T-helper 2 cell treated with Interferon-gamma antibody and Interleukin-4, amounts not matched to agents 5 μg/mL and 100 μg/mL, for 36 hours (primary cell): ENCODE measurements at places on chromosomes 11 and 22.

GRCh38 chr11:112348480-112349029 is 87.9 kb upstream of the PLET1 start:
- DNase-seq: no peak

DNA sequence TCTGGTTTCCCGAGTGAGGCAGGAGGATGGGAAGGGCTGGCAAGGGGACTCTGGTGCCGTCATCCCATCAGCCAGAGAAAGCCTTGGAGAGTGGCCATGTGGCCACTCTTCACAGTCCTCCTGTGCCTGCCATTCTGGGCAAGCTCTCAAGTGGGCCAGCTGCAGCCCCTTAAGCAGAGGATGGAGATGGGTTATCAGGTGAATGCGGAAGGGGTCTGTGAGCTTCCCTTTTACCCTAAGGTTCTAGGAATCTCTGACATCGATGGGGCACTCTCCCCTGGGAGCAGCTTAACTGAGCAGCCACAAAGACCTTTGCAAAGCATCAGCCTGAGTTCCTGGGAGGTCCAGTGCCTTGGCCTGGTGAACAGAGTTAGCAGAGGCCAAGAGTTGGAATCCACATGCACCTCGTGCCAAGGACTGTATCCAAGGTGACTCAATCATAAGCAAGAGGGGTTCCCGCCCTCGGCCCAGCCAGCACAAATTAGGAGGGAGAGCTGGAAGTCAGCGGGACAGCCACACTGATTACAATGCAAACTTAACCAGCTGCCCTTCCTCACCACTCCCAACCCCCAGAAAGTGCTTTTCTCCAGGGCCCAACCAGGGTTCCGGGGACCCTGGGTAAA is 193.6 kb downstream of the BUD13 start:
- no peak for DNase-seq

DNA sequence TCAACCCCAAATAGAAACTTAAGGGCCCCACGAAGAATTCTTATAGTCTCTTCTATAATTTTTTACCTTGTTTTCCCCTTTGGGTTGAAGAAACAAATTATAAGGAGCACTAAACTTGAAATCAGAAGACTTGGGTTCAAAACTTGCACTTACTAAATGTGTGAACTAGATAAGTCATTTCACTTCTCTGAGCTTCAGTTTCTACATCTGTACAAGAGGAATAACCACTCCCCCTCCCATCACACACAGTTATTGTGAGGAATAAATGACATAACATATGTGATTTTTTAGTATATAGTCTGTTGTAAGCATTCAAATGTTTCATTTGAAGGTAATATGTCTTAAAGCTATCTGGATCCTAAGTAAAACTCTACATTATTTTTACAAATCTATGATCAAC is 78.8 kb downstream of the LIF start:
- no peak for DNase-seq

- DNase-seq: no peak
These were observed 662.1 kb downstream of the NTM start for GRCh38 chr11:132032555-132032954.

GRCh38 chr22:40204321-40205116 is 26.8 kb downstream of the TNRC6B start:
- no peak for DNase-seq

- DNase-seq: no peak
These were observed 900.3 kb downstream of the METTL15 start for GRCh38 chr11:29008481-29008880.

DNA sequence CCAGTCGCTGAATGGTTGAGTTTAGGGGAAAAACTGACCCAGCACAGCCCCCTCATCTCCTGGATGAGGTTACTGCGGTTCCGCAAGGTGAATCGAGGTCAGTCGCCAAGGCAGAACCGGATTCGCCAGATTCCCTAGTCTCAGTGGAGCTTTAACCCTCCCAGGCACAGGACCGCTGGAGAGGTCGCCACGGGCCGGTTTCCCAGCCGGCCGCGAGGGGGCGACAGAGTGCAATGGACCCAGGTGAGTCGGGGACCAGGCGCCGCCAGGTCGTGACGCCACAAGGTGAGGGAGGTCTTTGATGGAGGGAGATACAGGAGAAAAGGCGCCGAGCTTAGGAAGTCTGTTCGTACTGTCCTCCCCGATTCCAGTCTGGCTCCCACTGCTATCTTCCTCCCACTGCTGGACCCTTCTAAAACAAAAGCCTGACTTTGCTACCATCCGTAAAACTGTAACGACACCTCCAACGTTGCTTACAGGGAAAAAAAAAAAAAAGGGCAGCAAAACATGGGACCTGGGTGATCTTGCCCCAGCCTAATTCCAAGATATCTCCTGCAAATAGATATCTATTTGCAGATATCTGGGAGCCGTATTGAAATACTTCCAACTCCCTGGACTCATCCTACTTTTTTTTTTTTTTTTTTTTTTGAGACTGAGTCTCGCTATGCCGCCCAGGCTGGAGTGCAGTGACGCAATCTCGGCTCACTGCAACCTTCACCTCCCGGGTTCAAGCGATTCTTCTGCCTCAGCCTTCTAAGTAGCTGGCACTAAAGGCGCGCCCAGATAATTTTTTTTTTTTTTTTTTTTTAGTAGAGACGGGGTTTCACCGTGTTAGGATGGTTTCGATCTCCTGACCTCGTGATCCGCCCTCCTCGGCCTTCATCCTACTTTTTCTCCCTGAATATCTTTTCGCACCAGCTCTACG is 1.4 kb upstream of the GGA1 start:
- DNase-seq: peak; percentile 87

DNA sequence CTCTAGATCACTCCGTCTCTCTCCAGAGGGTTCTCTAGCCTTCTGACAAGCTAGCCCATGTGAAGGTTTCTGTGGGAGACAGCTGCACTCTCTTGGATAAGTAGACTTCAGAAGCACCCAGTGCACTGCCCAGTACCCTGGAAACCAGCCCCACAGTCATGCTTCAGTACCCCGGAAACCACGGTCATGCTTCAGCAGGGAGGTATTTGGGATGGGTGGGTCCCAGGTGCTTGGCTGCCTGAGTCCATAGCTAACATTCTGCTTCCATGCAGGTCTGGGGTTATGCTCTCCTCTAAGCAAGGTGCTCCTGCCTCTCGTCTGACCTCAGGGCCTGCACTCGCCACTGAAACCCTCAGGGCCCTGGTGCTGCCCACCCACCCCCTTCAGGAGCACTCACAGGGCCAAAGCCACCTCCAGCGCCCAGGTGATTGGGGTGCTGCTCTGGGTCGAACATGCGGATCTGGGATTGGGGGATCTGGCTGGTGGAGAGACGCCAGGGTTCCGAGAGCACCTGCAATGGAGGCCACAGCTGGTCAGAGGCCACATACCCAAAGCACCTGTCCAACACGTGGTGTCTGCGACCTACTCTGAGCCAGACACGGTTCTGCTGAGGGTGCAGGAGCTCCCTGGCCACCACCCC is 7.3 kb upstream of the SYCE3 start:
- DNase-seq: no peak

GRCh38 chr11:110829873-110830272 is 117.6 kb upstream of the ARHGAP20 start:
- no peak for DNase-seq

DNA sequence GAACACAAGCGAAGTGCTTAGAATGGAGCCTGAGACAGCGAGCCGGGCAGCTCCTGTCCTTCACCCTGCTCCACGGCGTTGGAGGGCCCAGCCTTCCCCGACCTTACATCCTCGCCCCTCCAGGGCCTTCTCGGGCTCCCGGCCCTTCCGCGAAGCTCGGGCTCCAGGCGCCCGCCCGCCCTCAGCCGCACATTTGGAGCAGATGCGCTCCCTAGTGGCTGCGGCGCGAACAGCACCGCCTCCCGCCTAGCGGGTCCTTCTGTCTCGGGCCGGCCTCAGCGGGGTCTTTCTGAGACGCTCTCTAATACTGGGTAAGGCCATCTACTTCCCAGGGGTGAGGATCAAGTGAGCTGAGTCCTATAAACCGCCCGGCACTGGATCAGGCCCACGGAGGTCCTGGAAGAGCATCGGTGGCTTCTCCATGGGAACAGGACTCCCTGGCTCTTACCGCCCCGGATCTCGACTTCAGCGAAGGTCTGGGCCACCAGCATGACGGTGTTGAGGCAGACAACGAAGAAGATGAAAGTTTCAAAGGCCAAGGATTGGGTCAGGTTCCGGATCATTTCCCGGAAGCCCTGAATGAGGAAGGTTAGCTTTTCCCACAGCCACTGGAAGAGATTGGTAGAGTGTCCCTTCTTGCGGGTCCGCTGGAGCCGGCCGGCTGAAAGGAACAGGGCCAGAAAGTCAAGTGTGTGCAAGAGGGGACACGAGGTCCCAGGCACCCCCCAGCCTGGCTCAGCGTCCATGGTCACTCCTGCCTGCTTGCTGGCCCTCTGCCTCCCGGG is 3.7 kb downstream of the CATSPER1 start:
- peak; percentile 71 for DNase-seq

GRCh38 chr22:19761725-19762567 is 1.4 kb downstream of the TBX1 start:
- DNase-seq: no peak

GRCh38 chr11:33376331-33377310 is 119.4 kb downstream of the HIPK3 start:
- no peak for DNase-seq

DNA sequence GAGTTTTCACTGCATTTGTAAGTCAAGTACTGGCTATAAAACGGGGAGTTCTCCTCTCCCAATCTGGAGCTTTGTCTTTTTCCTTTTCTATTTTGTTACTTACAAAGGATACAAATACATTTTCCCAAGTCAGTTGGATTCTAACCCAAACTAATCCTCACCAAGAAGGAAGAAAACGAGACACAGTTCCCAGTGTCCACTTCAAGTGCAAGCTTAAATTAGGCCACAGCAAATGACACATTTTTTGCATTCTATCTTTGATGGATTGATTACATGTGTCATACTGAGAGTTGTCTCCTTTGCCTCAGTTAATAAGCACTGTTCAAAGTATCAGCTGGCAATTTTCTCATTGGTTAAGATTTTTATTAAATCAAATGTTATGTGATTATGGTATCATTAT is 296.7 kb upstream of the ANO5 start:
- DNase-seq: no peak

- no peak for DNase-seq
These were observed 446.6 kb downstream of the DLG2 start for GRCh38 chr11:85180528-85180927.

DNA sequence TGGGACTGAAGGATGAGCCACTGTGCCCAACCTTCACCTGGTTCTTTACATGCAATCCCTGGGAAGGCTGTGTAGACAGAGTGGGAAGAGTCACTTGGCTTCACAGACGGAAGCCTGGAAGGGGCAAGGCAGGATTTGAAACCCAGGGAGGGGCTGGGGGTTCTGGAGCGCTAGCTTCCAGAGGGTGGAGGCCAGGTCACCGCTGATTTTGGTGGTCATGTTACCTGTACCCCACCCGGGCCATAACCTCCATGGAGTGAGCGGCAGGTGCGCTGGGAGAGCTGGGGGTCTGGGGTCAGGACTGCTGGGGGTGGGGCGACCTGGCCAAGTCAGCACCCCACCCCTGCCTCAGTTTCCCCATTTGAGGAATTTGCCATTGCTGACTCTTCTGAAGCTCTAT is 38.3 kb downstream of the PDGFB start:
- no peak for DNase-seq

DNA sequence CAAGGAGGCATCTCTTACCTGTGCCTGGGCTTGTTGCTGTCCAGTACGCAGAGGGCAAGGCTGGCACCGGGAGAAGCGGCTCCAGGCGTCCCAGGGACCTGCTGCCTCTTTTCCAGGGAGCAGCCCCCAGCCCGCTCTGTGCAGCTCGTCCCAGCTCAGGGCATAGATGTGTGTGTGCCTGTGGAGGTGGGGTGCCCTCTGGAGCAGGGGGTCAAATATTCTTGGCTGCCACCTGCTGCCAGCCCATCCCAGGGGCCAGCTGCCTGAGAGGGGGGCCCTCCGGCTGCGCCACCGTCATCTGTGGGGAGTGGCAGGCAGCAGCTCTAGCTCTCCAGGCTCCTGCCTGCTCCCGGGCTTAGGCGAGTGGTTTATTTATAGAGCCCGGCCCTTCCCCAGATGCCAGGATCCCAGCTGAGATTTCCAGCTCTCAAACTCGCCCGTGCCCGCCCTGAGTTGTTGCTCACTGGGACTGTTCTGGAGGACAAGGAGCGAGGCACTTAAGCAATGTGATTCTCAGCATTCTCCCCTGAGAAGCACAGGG is 87.5 kb downstream of the RTL6 start:
- DNase-seq: no peak

- DNase-seq: no peak
These were observed 18.5 kb downstream of the MGAT3 start for GRCh38 chr22:39475337-39475736.

DNA sequence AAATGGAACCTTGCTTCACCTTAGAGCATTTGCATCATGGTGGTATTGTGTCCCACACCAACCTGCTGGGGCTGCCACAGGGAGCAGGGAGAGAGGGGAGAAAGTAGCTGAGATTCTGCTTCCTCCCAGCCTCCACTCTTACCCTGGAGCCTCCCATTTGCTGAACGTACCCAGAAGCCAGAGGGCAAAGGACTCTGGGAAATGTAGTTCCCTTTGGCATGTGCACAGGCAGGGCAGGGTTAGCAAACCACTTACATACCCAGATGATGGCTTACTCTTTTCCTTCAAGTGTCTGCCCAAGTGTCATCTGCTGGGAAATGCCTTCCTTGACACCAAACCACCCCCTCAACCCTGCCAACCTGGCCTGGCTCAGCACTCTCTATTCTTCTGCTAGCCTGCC is 16.9 kb downstream of the SMIM38 start:
- no peak for DNase-seq

GRCh38 chr11:129639300-129639699 is 176.3 kb upstream of the TMEM45B start:
- peak; percentile 68 for DNase-seq

GRCh38 chr22:19782533-19782932 is 22.0 kb downstream of the TBX1 start:
- DNase-seq: no peak

DNA sequence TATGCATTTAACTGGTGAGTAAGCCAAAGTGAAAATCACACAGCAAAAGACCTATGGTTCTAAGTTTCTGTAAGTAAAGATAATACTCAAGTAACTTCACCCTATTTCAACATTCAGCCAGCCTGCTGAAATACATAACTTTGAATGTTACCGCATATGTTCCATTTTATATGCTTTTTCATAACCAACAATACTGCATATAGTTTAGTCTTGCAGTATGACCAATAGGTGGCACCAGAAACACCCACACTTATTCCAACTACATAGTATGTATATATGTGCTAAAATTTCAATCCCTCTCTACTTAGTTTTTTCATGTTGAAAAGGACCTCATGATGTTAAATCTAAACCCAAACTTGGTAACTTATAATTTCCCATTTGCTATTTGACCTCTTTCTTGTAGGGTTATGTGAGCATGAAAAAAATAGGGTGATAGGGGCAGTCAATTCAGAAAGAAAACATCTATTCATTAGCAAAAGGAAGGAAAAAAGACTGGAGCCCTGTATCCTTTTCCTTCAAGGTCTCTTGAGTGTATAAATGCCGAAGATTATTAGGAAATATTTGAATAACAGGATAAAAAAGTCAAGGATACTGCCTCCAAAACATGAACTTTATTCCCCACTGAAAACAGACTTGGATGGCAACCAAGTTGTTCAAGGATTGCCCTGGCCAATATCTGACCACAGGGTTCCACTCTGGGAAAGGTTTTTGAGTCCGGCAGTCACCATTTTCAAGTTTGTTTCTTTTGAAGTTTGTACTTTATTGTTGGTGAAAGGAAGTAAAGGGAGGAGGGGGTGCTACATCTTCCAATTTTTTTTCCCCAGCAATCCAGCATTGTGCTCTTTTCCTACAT is 23.8 kb upstream of the FZD4 start:
- no peak for DNase-seq
